ENCODE measurements at places on chromosomes 2 and 18.

- no peak for DNase-seq
Observed at GRCh38 chr2:235270956-235271355, 222.9 kb upstream of the AGAP1 start.

- DNase-seq = no peak
Observed at GRCh38 chr2:177195194-177195593, 17.4 kb upstream of the HNRNPA3 start.

DNA sequence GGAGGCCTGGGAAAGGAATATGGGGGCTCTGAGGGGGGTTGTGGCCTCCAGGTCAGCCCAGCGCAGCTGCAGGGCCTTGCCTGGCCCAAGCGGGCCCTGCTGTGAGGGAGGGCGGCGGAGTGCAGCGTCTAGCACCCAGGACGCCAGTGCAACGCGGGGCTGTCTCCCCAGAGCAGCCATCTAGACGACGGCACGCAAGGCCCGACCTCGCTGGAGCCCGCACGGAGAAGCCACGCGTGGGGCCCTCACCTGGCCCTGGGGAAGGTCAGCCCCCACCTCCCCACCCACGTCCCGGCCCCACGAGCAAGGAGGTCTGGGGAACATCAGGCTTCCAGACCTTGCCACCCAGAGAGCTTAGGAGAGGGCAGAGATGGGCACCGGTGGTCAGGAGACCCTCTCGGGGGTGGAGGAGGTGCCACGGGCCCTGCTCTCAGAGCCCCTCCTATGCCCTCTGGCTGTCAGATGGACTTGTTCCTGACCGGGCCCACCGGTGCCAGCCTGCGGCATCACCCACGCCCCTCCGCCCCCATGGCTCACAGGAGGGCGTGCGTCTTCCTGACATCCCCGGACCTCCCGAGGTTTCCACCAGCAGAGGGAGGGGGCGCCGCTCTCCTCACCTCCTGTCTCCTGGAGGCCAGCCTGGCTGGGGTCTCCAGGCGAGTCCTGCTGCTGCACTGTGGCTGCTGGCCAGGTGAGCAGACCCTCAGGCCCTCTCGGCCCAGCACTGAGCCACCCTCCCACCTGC is 17.0 kb downstream of the GPR35 start:
- DNase-seq = no peak

GRCh38 chr2:25760297-25760696 is 86.9 kb upstream of the DTNB start:
- DNase-seq = no peak

GRCh38 chr2:196046123-196046917 is 22.3 kb downstream of the DNAH7 start:
- DNase-seq = no peak

GRCh38 chr18:5964996-5965395 is 69.7 kb upstream of the TMEM200C start:
- no peak for DNase-seq

DNA sequence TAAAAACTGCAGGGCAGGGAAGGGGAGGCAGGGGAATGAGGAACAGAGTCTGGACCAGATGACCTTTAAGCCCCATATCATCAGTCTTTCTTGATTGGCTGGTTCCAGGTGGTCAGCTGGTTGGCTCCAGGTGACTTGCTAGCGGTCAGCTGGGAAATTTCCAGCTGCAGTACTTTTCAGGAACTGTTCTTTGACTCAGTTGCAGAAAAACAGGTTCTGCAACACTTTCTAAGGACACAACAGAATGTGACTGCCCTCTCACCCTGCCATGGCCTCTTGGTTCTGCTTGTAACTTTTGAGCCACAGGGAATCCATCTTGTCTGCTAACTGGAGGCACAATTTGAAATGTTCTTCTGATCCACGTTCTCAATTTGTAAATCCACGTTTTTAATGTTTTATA is 278.3 kb upstream of the LRATD1 start:
- no peak for DNase-seq
